ENCODE measurements at places on chromosomes 12 and 14.

GRCh38 chr12:115227137-115227615 is 543.2 kb upstream of the TBX3 start:
- DNase-seq = no peak

DNA sequence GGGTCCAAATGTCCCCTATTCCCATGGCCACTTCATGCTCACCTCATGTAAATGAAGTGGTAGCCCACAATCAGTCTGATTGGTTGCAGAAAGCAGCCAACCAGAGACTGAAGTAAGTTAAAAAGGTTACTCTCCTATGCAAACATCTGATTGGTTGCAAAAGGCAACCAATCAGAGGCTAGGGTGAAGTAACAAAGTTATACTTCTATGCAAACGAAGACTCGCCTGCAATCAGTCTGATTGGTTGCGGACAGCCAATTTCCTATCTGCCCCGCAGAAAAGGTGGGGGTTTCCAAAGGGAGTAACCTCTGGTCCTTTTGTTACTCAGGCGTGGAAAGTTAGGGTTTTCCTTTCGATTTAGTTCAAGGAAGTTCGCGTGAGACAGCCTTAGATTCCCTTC is 208.1 kb upstream of the NEDD1 start:
- no peak for DNase-seq

DNA sequence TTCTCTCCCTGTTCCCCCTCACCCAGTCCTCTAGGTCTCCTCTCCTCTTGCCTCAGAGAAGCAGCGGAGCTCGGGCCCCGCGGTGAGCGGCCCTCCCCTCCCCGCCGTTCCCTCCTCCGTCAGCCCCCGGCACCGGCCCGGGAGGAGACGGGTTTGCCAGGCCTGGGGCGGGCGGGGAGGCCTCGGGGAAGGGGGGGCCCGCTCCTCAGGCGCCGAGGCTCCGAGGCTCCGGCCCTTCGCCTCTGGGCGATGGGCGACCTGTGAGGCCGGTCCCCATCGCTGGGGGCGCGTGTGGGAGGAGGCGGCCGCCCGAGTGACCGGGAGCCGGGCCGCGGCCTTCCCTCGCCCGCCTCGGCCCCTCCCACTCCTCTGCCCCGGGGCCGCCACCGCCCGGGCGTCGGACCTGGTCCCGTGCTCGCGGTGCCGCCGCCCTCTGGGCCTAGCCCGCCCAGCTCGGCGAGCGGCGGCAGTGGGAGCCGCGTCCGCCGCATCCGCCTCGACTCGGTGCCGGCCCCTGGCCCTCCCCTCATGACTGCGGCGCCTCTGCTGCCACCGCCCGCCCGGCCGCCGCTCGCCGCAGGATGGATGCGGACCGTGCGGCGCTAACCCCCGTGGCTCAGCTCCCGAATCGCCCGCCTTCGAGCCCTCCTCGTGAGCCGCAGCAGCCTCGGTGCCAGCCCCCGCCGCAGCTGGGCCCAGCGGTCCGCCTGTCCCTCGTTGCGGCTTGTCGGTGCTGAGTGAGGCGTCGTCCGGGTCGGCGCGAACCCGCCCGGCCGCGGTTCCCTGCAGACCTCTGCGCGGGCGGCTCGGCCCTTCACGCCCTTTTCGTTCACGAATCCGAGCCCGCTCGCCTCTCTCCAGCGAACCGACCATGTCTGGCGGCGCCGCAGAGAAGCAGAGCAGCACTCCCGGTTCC is 574 bp downstream of the WNK1 start:
- no peak for DNase-seq

DNA sequence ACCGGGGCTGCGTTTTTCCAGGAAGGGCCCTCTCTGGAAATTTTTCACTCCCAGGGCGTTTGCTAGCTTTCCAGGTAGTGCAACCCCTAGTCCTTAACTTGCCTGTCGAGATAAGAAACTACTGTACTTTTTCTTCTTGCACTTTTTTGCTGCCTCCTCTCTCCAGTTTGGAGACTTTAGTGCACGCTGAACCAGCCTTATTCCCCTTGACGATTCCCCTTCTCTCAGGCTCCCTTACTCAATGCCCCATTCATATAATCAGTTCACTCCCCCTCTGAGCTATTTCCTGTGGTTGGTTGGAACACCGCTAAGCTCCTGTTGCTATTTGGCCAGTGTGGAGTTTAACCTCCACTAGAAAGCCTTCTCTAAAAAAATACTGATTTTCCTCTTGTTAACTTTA is 682 bp downstream of the CREBL2 start:
- DNase-seq = peak; percentile 46

DNA sequence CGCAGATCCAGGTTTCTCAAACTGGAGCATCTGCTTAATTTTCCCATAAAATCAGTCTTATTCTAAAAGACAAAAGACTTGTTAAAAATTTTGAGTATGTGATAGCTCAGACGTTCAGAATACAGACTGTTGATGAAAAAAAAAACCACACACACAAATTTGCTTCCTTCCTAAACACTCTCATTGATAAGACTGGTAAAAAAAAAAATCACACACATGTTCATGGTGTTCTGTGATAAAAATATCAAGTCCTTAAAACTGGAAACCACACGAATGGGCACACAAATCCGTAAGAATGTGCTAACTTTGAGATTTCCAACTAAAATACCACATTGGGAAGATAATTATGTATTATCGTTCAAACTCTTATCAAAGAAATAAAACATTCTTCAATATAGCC is 6.7 kb upstream of the ARID4A start:
- no peak for DNase-seq

Measured in activated CD4-positive, alpha-beta T cell treated with anti-CD3 and anti-CD28 coated beads, Interleukin-2, Interleukin-4, amounts not matched to agents 100 ng/mL and 50 ng/mL, durations not matched to agents 16 hours and 8 hours (primary cell).